ENCODE measurements at places on chromosomes 12 and 14. TPM values are rescaled to one million over a fixed set of nuclear protein-coding genes. Genes with fewer than 3 reads are reported as not detected.

ADAM21 gene
- 0.09 TPM for total RNA-seq

DNA sequence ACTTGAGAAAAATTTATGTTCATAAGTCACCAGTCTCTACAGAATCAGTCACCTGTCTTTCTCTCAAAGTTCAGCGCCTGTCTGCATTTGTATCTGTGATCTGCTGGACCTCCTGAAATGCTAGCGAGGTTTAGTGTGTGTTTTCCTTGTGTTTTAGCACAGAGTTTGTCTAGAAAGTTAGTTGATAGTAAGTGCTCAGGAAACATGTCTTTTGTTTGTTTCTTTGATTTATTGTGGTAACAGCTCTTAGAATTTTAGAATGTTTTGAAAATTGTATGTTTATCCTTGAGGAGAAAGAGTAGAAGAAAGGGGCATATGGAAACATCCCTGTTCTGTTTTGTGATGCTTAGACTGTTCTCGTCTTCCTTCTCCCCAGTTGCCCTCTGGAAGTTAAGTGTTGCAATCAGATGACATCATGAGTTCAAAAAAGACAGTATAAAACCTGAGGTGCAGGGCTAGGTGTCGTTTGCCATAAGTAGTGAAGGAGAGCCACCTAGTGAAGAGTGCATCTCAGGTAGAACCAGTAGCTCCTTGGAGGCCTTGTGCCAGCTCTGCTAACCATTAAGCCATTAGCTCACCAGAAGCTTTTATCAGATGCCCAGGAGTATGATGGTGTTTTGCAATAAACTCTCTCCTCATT, 44.8 kb downstream of the FBXW8 start:
- H3K4me3 ChIP-seq = no peak overlapping the region
- DNase-seq = no peak
- no peaks in the 10 kb centered on the region for H3K4me1 ChIP-seq
- H3K27ac ChIP-seq = no peak overlapping the region

DNA sequence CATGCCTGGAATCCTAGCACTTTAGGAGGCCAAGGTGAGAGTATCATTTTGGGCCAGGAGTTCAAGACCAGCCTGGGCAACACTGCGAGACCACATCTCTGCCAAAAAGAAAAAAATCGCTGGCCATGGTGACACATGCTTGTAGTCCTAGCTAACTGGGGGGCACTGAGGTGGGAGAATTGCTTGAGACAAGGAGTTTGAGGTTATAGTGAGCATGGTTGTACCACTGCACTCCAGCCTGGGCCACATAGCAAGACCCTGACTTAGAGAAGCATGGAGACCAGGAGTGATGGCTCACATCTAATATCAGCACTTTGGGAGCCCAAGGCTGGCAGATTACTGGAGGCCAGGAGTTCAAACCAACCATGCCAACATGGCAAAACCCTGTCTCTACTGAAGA, 9.2 kb downstream of the PTGES3 start:
- no peak overlapping the region for H3K4me3 ChIP-seq
- peaks cover 71% of the 10 kb centered on the region for H3K4me1 ChIP-seq
- no peaks in the 10 kb centered on the region for H3K27me3 ChIP-seq
- peaks cover 6% of the 10 kb centered on the region for H3K36me3 ChIP-seq
- no peak overlapping the region for H3K27ac ChIP-seq
- no peak for DNase-seq

DNA sequence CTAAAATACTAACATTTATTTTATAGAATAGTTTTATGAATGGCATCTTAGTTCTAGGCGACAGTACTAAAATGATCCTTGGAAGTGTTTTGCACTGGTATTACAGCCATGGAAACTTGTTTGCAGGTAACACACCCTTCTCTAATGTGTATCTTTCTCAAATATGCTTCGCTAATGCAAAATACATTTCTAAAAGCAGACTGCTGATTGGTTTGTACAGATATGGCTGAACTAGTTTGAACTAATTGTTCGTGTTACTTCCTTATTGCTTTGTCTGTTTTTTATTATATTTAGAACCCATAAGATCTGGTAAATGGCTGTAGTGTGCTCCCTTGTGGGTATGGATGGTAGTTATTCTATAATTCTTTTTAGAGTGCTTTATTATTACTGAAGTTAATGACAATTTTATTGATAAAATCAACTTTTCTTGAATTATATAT, 53.0 kb downstream of the ATF7IP start:
- peak overlapping the region; percentile 25 for H3K4me3 ChIP-seq
- H3K27ac ChIP-seq = no peak overlapping the region
- no peak for DNase-seq
- no peaks in the 10 kb centered on the region for H3K27me3 ChIP-seq
- peaks cover 4% of the 10 kb centered on the region for H3K36me3 ChIP-seq

DNA sequence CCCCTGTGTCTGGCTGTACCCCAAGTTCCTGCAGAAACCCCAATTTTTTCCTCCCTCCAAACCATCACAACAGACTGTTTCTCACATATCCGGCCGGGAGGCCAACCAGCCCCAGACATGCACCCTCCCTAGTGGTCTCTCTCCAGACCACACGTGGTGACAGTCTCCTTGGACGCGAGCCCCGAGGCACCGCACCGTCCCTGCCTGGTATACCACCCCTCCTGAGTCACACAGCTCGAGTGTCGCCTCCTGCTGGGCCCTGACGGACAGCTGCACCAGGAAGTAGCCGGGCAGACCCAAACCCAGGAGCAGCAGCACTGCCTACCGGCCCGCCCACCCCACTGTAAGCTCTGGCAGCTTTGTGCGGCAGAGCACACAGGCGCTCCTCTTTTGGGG, 97.4 kb downstream of the RFLNA start:
- no peak overlapping the region for H3K4me3 ChIP-seq
- H3K27ac ChIP-seq = no peak overlapping the region
- DNase-seq = no peak
- H3K36me3 ChIP-seq = no peaks in the 10 kb centered on the region

- H3K27me3 ChIP-seq = no peaks in the 10 kb centered on the region
- H3K4me1 ChIP-seq = no peaks in the 10 kb centered on the region
- H3K27ac ChIP-seq = no peak overlapping the region
Measured at GRCh38 chr12:109116611-109116949, 193 bp downstream of the ACACB start.

SLC41A2 gene
- total RNA-seq = 5.9 TPM

DNA sequence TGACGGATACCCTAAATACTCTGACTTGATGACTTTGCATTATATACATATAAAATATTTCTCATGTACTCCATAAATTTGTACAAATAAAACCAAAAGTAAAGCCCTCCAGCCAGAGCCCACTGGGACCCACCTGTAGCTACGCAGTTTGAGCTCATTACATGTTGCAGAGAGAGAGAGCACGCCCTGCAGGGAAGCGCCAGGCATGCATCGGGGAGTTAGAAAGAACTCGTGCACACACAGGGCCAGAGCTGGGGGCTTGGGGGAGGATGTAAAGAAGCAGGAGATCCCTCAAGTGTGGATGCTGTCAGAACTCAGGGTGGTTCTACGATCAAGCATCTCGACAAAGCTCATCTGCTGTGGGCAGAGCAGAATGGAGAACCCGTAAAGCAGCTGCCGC, 178.5 kb upstream of the RTL1 start:
- no peaks in the 10 kb centered on the region for H3K27me3 ChIP-seq
- no peak overlapping the region for H3K4me3 ChIP-seq
- DNase-seq = no peak

GRCh38 chr12:26523708-26524150, 309.3 kb downstream of the ITPR2 start:
- H3K4me3 ChIP-seq = no peak overlapping the region
- no peak for DNase-seq
- H3K27ac ChIP-seq = no peak overlapping the region

DNA sequence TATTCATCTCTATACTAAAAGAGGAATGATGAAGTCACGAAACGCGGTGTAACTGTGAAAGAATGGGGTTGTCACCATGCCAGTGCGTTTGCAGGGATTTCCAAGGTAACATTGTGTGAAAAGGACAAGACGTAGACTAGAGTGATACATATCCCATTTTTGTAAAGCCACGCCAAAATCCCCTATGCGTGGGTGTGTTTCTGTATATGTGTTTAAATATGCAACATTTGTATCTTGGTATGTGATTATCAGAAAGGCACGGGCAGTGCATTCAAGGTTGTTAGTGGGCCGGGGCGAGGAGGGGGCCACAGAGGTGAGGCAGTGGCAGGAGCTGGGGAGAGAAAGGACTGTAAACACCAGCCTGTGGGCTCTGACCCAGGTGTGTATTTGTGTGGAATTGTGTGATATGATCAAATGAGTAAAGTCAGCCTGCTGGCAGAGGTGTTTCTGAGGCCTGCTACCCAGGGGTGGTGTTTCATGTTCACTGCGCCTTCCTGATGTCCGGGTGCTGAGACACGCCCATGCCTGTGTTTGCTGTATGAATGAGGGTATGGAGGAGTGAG, 137.8 kb downstream of the ADGRD1 start:
- no peaks in the 10 kb centered on the region for H3K27me3 ChIP-seq
- H3K4me3 ChIP-seq = no peak overlapping the region
- no peak overlapping the region for H3K27ac ChIP-seq
- no peaks in the 10 kb centered on the region for H3K36me3 ChIP-seq
- DNase-seq = no peak
- no peaks in the 10 kb centered on the region for H3K4me1 ChIP-seq

DNA sequence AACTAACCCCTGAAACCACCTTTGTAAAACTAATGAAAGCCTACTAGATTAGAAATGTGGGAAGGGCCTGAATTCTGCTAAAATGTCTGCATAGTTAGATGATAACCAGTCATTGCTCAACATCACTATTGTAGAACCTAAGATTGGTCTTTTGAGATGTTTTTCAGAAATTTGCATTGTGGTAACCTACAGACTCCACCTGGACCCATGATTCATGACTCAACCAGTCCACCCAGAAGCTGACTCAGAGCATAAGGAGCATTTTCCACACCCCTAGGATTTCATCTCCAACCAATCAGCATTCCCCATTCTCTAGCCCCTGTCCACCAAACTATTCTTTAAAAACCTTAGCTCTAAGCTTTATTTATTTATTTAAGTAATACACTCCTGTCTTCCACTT, 30.4 kb upstream of the CHGA start:
- no peak overlapping the region for H3K27ac ChIP-seq
- no peak for DNase-seq
- no peak overlapping the region for H3K4me3 ChIP-seq

DNA sequence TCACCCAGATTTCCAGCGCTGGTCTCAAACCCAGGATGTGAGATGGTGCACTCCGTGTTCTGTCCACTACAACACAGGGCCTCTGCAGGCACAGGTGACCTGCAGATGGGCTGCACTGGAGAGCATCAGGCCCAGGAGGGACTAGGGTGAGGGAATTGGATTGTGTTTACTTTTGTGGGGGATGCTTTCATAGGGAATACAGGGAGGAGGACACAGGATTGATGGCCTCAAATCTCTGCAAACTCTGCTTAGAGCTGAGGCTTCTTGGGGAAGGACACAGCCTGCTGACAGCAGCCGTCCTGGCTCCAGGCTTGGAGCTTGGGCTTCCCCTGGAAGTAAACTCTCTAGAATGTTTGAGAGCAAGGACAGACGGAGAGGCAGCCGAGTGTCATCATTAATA, 57.1 kb downstream of the NTF3 start:
- DNase-seq = no peak
- H3K36me3 ChIP-seq = no peaks in the 10 kb centered on the region
- H3K27ac ChIP-seq = no peak overlapping the region
- H3K27me3 ChIP-seq = no peaks in the 10 kb centered on the region
- no peak overlapping the region for H3K4me3 ChIP-seq
- no peaks in the 10 kb centered on the region for H3K4me1 ChIP-seq

DNA sequence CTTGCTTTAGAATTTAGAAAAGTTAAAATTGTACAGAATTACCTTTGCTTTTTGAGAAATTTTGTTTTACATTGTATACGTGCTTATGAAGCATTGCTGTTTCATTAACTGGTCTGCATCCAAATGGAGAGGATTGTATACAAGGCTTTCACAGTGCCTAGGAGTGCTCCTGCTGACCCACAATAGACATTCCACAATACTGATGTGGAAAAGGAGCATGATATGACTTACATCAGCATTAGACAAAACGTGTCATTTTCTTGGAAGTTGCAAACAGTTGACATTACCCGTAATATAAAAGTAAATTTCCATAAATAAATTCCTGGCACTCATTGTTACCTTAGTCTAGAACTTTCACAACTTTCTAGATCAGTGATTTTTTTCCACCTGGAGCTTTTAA, 1.9 kb downstream of the PRKD1 start:
- H3K4me3 ChIP-seq = no peak overlapping the region
- H3K27me3 ChIP-seq = peaks cover 6% of the 10 kb centered on the region
- H3K36me3 ChIP-seq = no peaks in the 10 kb centered on the region
- H3K4me1 ChIP-seq = no peaks in the 10 kb centered on the region
- DNase-seq = no peak

TPH2 gene
- not detected for total RNA-seq

GRCh38 chr14:58663494-58664111, 25.8 kb downstream of the DACT1 start:
- no peak overlapping the region for H3K4me3 ChIP-seq
- no peaks in the 10 kb centered on the region for H3K27me3 ChIP-seq
- peaks cover 23% of the 10 kb centered on the region for H3K4me1 ChIP-seq
- H3K36me3 ChIP-seq = no peaks in the 10 kb centered on the region
- H3K27ac ChIP-seq = no peak overlapping the region
- no peak for DNase-seq

SLC7A8 gene
- total RNA-seq = 1.4 TPM

DNA sequence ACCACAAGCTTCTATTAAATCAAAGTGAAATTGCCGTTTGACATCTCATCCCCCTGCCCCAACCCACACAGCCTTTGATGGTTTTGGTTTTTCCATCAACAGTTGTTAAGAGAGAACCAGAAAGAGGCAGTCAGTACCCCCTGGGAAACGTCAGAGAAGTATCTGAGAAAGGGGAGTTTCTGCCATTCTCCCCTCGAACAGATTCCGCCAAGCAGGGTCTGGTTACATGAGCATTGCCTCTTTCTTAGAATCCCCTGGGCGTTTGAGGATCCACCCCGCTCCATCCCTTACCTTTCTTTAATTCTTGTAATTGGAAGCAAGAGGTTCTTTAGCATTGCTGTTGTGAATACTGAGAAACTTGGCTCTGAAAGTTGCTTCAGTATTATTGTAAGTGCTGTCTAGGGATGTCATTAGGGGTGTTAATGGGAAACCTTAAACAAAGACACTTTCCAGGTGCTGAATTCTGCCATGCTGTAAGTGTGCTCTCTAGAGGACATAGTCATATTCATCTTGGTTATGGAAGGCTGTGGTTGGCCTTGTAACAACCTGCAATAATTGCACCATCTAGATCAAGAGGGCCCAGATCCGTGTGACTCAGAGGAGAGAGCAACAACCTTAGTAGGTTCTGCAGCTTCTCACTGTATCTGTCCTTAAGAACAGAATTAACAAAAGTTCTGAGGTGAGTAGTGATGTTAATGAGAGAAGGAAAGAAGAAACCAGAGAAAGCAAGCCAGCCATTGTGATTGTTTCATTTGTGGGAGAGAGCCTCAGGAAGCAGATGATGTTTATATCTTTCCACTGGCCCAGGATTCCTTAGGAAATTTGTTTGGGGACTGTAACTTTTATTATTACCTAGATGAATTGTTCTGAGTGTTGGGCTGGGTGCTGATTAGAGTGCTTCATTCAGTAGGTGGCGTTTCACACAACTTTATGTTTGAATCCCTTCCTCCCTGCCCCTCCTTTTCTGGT, 9.0 kb downstream of the TMBIM6 start:
- H3K4me3 ChIP-seq = no peak overlapping the region
- peaks cover 63% of the 10 kb centered on the region for H3K4me1 ChIP-seq
- no peak for DNase-seq
- peak overlapping the region; percentile 21 for H3K27ac ChIP-seq

PRMT5 gene
- 200 TPM for total RNA-seq

CLEC4E gene
- not detected for total RNA-seq

C12orf60 gene
- total RNA-seq = 3.1 TPM

PZP gene
- total RNA-seq = not detected

FGD4 gene
- total RNA-seq = 0.64 TPM

- H3K4me3 ChIP-seq = no peak overlapping the region
- peak overlapping the region; percentile 30 for H3K27ac ChIP-seq
- no peaks in the 10 kb centered on the region for H3K27me3 ChIP-seq
- no peaks in the 10 kb centered on the region for H3K4me1 ChIP-seq
- no peaks in the 10 kb centered on the region for H3K36me3 ChIP-seq
Measured at GRCh38 chr12:89574736-89575208, 48.9 kb upstream of the POC1B start.

LMO3 gene
- total RNA-seq = not detected
